ENCODE measurements at places on chromosomes 4 and X.

GRCh38 chrX:36431819-36432218 is 512.3 kb downstream of the CFAP47 start:
- peak; percentile 22 for DNase-seq

DNA sequence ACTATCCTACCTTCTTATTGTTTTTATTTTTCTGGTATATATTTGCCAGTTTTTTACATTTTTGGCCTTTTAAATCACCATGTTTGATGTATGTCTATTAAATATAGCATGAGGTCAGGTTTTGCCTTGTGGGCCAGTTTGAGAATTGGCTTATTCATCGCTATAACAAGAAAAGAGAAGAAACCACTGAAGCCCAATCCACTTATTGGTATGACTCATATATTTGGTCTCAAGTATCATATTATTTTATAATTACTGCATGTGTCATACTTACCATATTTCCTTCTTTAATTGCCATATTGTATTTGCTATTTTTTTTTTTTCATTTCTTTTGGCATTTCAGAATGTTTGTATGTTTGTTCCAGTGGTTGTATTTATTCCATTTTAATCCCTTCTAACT is 99.3 kb downstream of the IRF2 start:
- DNase-seq: no peak

- no peak for DNase-seq
These were observed 185.5 kb upstream of the AFF2 start for GRCh38 chrX:148314876-148315275.

GRCh38 chrX:46686003-46686645 is 72.8 kb downstream of the SLC9A7 start:
- DNase-seq: peak; percentile 65

DNA sequence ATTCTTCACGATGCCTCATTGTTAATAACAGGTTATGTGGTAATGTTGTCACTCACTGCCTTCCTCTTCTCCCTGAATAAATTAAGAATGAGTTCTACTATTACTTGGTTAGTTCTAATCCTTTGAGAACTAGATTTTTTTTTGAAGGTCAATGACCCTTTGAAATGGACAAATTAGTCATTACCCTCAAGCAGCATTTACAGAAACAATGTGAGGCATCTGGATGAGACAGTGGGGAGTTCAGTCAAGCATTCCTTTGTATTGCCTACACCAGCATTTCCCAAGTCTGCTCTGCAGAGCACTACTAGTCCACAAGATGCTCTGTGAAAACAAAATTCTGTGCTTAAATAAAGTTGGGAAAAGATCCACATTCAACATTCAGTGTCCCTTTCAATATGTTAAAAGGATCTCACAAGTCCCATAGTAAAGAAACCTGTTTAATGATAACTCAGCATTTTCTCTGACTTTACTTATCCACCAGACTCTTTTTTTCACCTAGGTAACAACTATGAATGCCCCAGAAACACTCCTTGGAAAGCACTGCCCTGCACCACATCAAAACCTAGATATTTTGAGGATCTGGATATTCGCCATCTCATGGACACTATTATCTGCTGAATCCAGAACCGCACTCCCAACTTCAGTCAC is 60.6 kb downstream of the CHRDL1 start:
- DNase-seq: peak; percentile 63

GRCh38 chr4:84503495-84504437 is 4.7 kb upstream of the NKX6-1 start:
- peak; percentile 92 for DNase-seq

DNA sequence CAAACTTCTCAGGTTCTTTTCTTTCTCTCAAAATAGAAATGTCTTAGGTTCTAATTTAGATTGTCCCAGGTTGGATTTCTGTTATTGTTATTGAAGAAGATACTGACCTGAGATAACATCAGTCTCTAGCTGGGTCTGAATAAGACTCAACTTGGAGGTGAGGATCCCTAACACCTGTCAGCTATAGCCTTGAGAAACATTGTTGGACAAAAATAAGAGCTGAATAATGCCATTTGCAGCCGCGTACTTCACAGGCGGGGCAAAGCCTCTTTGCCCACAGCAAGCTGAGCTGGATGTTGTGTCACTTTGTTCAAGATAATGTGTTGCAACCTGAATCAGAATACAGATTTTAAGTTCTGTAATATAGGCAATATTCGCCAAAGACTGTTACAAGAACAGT is 35.6 kb downstream of the VCX3B start:
- no peak for DNase-seq
